ENCODE measurements at places on chromosomes 16 and 17.

DNA sequence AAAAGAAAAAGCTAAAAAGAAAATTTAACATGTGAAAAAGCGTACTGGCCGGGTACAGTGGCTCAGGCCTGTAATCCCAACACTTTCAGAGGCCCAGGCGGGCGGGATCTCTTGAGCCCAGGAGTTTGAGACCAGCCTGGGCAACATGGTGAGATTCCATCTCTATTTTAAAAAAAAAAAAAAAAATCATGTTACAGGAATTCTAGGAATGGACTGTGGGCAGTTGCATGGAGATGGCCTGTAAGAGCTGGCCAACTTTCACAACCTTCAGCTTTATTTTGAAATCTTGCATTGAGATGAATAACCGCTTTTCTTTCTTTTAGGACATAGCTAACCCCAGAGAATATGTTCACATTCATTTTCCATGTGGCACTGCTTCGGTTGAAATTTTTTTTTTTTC lies 8.2 kb upstream of the CIAO3 start:
- DNase-seq: no peak

- DNase-seq: no peak
Observed at GRCh38 chr16:67807148-67807682, 526 bp downstream of the TSNAXIP1 start.

DNA sequence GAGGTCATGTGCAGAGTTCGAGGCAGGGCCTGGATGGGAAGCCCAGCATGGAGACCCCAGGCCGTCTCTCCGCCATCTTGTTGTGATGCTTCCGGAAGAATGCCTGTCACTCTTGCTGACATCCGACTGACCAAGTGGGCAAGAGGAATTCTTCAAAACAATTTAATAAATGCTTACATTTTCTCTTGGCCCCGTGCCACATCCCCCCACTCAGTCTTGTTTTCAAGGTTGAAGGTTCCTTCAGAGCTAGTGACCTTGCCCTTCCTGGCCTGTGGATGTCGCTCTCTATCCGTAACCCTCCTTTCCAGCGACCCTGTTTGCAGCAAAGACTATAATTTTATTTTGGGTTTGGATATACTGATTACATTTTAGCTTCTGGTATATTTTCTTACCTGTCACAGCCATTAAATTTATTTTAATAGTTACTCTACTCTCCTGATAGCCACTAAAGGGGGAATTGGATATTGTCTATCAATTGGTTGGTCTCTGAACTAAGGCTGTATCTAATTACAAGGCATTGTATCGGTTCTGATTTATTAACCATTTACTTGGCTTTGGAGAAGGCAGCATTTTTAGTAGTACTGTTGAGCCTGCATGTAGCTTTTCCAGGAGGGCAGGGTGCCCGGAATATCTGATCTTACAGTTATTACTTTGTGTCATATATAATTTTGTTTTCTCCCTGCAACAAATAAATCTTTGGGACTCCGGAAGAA lies 264.5 kb downstream of the WWOX start:
- DNase-seq: no peak

DNA sequence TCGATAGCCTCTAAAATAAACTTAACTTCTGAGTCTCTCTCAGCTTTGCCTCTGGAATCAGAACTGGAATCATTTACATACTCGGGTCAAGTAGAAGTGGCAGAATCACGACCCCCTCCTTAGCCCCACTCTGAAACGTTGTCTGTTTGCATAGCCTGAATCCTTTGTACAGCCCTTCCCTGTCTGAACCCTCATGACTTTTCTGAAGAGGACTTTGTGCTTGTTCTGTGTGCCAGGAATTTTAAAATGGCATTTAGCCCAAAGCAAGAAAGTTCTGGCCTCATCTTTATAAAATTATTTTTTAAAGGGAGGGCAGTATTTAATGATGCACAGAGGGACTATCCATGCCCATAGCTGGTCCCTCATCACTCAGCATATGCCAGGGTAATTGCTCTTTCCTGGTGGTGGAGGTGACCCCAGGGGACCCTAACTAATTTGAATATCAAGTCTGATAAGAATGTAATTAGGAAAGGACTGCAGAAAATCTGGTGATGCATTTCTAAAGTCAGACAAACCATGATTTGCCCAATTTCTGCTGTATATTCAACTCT lies 342.7 kb upstream of the TNRC6C start:
- no peak for DNase-seq

- DNase-seq: no peak
Observed at GRCh38 chr17:79338152-79338551, 263.5 kb downstream of the ENGASE start.

DNA sequence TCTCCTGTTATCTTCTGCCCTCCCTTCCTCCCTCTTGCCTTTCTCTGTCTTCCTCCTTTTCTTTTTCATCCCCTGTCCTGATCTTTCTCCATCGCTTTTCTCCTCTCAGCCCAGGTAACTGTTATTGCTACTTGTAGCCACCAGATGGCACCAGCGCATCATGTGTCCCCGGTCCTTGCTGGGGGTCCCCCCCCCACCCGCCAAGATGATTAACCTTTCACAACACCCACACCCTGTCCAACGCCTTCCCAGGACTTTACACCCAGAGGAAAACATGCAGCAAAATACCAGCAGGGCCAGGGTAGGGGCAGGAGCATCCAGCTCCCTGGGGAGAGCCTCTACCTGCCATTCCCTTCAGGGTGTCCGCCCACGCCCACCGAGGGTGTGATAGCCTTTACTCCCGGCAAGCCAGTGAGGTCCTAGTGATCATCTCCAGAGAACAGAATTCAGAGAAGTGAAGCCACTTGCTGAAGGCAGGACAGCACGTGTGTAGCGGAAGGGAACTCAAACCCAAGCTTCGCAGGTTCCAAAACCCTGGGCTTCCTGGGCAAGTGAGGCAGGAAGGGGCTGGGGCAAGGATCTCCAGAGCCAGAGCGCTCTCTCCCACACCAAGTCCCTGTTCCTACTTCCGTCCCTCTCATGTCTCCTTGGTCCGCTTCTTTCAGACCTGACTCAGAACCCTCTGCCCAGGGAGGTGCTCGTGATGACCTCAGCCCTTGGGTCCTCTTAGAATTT lies 13.4 kb upstream of the TAC4 start:
- no peak for DNase-seq

- DNase-seq: no peak
Observed at GRCh38 chr16:65012357-65012756, 109.5 kb downstream of the CDH11 start.

Data from NCI-H1092 (cell line).